NCI-H345 (cell line): ENCODE measurements at places on chromosomes 3 and 15.

- DNase-seq, result no peak
These were observed 18.6 kb upstream of the C15orf40 start for GRCh38 chr15:83030021-83030420.

DNA sequence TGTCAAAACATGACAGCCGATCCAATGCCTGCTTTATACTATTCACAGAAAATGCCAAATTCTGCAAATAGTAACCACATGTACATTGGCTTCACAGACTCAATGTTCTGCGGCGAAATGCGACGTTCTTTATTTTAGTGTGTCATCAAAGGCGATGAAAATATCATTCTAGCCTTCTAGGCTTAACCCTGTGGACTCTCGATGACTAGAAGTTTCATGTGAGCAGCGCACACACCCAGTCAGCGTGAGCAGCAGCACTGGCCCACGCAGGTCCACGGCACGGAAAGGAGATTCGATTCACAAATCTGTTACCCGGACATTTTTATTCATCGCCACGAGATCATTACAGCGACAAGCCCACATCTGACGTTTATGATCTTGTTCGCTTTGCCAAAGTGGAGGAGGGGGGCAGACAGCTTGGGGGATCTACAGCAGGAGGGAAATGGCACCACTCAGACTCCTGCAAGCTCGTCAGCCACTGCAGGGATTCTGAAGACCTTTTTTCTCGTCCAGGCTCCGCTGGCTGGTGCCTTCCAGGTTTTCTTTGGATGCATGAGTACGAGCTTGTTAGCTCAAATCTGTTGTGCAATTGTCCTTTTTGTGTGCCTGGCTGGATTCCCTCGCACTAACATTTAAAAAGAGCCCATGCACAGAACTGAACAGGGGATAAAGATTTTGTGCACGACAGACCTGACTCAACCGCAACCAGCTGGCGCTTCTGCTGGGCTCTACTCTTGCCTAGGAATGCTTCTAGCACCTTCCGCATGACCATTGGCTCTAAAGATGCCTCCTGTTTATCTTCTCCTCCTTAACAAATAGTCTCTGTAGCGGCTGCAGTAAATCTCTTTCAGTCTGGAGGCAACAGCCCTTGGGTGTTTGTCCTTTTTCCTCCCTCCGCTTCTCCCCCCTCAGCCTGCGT lies 938.4 kb downstream of the MCTP2 start:
- DNase-seq, result no peak

- DNase-seq, result no peak
These were observed 3.7 kb downstream of the MEIS2 start for GRCh38 chr15:37096558-37097143.

DNA sequence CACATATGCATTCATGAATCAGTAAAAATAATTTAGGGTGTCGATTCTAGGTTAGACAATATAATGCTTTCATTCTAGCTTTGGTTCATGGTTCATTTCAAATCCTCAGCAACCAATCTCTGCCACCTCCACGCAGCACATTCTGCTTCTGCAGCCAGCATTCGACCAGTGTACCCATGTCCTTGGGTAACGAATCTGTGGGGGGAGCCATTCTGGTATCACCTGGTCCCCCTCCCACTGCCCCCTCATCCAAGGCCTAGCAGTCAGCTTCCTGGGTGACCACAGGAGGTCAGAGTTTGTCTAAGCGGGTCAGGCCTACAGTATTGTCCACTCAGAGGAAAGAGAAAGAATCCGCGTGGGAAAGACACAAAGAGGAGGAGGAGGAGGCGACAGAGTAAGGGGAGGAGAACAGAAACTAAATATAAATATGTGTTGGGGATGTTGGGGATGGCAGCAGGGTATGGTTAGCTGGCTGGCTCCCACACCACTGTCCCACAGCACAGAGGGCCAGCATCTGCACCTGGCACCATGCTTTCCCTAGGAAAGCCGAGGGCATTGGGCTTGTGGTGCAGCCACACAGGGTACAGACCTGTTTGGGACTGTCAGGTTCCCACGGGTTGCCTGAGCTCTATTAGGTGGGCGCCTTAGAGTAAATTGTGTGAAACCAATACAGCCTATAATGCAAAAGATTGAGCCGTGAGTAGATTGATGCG lies 12.1 kb downstream of the PAK6 start:
- DNase-seq, result no peak

- no peak for DNase-seq
These were observed 3.6 kb upstream of the DAZL start for GRCh38 chr3:16608816-16609215.

DNA sequence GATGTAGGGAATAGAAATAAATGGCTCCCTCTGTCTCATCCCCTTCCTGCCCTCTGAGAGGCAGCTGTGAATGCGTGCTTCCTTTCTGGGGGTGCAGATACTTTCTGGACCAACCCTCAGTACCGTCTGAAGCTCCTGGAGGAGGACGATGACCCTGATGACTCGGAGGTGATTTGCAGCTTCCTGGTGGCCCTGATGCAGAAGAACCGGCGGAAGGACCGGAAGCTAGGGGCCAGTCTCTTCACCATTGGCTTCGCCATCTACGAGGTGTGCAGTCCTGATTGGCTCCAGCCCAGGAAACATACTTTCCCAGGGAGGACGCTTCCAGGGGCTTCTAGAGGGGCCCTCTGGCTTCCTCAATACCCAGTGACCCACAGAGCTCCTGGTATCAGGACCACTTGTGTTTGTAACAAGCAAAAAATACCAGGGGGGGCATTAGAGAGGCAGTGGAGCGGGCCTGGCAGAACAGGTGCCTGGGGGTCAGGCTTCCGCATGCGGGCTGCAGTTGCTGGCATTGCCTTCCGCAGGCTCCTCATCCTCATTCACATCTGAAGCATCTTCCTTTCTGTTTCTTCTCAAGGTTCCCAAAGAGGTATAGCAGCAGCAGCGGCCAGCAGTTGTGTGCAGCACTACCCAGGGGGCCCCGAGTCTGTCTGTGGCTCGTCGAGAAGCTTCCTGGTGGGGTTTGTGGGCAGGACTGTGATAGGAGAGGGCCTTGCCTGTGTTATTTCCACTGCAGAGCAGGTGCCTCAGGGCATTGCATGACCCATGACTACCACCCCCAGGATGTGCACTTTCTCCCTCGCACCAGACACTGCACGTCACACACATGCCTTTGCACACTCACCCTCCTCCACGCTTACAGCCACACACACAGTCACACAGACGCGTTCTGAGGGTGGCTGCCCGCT lies 42.5 kb downstream of the CAPN3 start:
- DNase-seq, result no peak

DNA sequence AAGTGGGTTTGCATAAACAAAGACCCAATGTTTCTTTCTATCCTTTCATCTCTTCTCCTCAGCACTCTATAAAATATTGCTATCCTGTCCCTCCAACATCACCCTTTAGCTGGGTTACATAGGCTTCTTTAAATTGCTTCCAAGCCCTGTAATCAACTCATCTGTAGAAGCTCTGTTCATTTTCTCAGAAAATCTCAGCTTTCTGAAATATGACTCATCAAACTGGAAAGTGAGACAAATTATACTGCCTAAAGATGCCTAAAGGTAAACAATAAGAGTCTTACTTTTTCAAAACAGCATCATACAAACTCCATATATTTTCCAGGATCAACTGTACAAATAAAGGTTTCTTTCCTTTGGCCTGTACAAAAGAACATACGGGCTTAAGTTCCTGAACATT lies 33.8 kb downstream of the EFL1 start:
- DNase-seq, result no peak

DNA sequence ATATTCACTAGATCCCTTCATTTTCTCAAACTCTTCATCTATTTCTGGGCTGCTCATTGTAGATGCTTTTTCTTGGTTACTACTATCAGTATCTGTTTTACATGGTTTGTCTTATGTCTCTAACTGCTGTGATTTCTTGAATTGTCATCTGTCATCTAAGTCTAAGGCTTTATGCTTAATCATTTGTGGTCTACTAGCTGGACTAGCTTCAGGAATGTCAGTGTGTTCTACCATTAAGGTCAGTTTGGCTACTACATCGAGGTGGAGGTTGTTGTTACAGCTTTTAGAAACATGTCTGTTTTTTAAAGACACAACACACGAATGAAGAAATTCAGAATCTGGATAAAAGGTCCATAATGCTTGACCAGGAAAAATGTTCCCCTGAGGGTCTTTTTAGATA lies 82.2 kb downstream of the ABI3BP start:
- no peak for DNase-seq

DNA sequence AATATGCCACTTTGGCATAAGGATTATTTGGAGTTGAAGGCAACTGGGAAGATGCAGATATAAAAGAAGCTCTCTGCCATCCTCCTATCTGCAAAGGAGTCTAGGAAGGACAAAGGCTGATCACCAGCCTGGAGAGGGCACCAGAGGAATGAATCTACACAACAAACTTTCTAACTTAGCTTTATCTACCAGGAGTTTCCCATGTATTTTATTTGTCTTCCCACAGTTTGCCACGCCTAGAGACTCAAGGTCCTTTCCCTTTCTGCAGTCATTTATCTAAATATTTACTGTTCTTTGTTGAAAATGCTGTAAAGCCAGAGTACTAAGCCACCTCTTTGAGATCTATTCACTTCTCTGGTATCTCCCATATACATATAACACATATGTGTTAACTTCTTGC lies 32.2 kb downstream of the GPR176 start:
- DNase-seq, result no peak

DNA sequence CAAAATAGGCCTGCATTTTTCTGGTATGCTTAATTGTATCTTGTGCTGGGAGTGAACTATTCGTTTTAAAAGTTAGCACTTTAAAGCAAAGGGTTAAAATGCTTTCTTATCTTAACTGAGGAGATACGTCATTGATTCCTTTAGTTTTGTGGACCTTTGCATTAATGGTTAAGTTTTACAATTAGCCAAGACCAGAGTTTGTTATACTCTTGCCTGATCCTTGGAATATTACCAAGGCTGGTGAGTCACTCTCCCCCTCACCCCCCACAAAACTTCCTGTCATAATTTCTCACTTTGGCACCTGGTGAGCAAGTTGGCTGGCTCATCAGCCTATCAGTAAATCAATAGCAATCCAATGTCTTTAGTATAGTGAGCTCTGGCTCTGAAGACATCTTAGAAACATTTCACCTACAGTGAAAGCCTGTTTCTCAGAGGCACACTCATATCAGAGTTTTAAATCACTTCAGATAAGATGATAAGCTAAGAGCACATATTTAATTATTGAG lies 26.7 kb downstream of the SLC2A2 start:
- DNase-seq, result no peak

- no peak for DNase-seq
These were observed 62.9 kb downstream of the TMEM39A start for GRCh38 chr3:119400466-119400865.

DNA sequence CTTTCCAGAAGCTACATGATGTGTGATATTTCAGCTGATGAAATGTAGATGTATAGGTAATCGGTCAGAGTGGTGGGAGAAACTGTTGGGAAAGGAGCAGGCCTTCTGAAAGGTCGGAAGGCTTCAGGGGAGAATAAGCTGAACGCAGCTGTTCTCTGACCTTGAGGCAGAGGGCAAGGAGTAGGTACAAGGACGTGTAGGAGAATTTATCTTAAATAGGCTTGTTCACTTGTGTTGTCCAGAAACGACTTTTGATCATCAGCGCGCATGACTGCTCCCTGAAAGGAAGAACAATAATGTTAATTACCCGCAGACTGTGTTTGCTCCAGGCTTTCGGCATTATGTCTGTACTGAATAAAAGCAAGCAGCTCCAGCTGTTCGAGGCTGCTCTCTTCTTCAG lies 39.6 kb downstream of the GPR160 start:
- DNase-seq, result no peak

DNA sequence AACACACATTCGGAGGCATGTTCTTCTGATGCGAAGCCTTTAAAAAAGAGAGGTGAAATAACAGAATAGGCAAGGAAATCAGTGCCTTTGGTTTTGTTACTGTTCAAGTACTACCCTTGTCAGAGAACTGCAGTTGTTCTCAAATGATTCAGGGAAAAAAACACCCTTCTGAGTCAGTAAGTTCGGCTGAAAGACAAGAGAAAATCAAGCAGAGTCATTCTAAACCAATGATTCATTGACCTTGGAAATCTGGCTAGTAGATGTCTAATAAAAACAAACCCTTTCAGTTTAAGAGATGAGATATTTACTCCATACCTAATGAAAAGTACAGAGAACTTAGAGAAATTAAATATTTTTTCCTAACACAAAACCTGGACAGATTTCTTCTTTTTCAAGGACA lies 72.7 kb upstream of the ABI3BP start:
- DNase-seq, result no peak

DNA sequence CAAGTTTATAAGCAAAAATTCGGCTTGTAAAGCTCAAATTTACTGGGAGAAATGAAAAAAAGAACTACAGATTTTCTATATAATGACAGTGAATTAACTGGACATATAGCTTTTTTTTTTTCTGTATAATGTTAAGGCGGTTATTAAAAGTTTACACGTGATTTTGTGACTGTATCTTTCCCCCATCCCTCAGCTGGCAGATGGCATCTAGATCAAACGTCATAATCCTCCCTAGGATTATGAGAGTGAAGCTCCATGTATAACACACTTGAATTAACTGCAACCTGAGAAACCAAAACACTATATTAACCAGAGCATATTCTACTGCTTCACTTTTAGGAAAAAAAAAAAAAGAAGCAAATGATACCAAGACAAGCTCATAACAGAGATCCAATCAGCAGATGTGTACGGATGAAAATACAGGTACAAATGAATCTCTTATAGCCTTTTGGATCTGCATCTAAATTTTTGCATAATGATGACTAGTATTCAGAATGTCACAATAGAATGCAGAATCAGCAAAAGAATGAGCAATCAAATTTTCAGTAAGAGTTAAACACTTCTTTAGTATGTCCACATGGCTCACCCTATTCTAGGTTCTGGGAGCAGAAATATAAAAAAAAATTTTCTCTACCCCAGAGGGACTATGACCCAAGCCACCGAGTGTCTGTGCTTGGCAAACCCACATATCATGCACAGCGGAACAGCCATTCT lies 12.4 kb downstream of the MOBP start:
- no peak for DNase-seq

DNA sequence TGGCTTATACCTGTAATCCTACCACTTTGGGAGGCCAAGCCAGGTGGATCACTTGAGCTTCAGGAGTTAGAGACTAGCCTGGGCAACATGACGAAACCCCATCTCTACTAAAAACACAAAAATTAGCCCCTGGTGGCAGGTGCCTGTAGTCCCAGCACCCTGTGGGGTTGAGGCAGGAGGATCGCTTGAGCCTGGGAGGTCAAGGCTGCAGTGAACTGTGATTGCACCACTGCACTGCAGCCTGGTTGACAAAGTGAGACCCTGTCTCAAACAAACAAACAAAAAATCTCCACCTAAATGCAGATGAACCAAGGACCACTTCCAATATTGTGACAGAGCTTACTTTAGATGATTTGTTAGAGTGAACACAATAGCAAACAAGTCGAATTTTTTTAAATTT lies 53.7 kb downstream of the TP53BP1 start:
- no peak for DNase-seq
